CD8-positive, alpha-beta memory T cell (primary cell): ENCODE measurements at places on chromosomes 2 and 18. TPM values are rescaled to one million over a fixed set of nuclear protein-coding genes. Genes with fewer than 3 reads are reported as not detected.

The TCF4 gene
- 0.18 TPM for total RNA-seq

The ASB18 gene
- not detected for total RNA-seq

The TGOLN2 gene
- 95.6 TPM for total RNA-seq

The PMS1 gene
- total RNA-seq: 42.8 TPM

The RAPGEF4 gene
- total RNA-seq: not detected
